ENCODE measurements at places on chromosomes 5 and 9.

DNA sequence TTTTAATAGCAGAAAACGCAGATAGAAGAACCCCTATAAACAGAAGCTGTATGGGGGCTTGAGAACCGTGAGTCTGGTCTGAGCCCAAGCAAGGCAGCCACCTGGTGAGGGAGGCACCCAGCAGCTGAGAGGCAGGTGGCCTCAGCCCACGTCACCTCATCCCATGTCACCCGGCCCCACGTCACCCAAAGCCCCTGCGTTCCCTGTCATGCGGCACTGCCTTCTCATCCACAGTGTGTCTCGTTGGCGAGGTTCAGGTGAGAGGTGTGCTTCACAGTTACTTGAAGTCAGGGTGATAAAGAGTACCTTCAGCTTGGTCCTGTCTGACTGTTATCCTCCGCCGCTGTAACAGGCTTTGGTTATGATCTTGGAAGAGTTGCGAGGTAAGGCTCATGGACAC is 80.6 kb upstream of the IRX4 start:
- DNase-seq: no peak

- DNase-seq: no peak
Observed at GRCh38 chr9:93087971-93088655, 7.9 kb upstream of the CARD19 start.

DNA sequence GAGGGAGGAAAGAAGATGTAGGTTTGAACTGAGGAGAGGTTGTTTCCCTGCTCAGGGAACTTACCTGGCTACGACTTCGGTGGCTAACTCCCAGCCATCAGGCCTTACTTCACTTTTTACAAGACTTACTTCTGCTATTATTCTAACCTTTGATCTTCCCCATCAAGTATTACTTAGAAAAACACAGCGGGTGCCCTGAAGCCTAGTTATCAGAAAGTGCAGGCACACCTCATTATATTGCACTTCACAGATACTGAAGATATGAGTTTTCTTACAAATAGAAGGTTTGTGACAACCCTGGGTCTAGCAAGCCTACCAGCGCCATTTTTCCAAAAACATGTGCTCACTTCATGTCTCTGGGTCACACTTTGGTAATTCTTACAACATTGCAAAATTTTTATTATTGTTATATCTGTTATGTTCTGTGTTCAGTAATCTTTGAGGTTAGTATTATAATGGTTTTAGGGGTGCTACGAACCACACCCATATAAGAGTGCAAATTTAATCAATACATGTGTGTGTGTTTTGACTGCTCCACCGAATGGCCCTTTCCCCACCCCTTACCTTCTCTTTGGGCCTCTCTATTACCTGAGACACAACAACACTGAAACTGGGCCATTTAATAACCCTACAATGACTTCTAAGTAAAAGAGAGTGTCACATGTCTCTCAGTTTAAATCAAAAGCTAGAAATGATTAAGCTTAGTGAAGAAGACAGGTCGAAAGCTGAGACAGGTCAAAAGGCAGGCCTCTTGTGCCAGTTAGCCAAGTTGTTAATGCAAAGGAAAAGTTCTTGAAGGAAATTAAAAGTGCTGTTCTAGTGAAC is 2102.7 kb upstream of the WWC1 start:
- DNase-seq: no peak

GRCh38 chr9:99411479-99412115 is 189.5 kb downstream of the SEC61B start:
- DNase-seq: no peak

DNA sequence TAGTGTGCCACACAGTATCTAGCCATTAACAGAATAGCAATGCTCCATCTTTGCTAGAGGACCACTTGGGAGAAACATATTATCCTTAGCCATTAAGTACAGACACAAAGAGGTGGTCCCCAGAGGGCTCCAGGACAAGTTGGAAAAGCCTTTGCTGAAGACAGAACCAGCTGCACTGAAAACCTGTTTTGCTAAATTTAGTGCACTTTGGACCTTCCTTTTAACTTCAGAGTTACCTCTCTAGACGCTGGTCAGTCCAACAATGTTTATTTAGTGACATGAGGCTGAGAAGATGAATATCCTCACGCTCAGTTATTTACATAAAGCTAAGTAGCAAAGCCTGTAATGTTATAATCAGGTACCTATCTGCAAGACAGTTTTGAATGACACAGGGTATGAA is 265.0 kb upstream of the ZNF608 start:
- DNase-seq: no peak

DNA sequence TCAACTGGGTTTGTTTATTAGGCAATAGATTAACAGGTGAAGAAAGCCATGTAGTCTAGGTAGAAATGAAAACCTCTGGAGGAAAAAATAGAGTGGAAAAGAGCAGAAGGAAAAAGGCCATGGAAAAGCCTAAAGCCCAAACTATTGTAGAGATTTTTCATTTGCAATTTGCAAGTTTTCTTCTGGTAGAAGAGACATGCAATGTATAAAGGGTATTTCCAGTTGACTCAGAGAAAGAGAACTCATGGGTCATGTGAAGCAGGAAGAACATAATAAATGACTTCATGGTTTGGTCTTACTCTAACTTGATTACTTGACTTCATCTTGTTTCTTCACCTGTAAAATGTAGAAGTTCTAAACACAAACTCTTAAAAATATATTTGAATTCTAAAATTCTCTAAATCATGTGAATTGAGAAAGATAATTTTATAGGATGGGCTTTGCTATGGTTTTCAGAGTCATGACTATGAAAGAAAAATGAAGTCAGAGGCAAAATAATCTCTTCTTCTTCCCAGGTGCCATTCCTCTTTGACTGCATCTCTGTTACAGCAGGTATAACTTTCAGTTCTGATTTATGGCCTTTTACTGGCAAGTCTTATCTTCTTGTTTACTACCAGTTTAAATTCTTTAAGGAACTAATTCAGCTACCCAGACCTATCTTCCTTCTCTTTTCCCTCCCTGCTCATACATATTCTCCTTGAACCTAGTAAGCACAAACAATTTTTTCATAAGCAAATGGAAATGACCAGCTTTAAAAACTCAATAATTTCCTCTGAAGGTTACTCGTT is 47.7 kb upstream of the TMC1 start:
- DNase-seq: peak; percentile 84

- no peak for DNase-seq
Observed at GRCh38 chr5:16628376-16628775, 11.6 kb upstream of the RETREG1 start.
